ENCODE measurements at places on chromosomes 7 and 10.

- DNase-seq, result peak; percentile 12
Measured at GRCh38 chr7:105473163-105473562, 48.9 kb downstream of the PUS7 start.

DNA sequence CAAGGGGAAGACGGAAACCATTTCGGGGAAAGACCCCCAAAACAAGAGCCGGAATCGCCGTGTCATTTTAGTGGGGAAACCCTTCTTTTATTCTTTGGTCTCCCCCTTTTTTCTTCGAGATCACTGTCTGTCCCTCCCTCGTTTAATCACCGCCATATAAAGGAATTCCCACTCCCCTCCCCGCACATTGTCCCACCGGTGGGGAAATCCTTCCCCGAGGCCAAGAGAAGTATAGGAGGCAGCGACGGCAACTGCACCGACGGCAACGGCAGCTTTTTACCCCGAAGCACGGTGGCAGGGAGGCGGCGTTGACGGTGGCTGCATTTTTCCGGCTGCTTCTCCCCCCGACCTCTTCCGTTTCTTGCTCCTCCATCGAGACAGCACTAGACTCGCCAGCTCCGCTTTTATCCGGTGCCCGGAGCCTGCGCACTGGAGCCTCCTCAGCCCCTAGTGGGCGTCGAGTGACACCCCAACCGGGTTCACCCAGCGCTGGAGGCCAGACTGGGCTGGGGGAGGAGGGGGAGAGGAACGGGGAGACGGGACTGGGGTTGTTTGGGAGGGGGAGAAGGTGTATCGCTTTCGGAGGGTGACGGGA lies 687 bp upstream of the KMT2E start:
- peak; percentile 98 for DNase-seq

DNA sequence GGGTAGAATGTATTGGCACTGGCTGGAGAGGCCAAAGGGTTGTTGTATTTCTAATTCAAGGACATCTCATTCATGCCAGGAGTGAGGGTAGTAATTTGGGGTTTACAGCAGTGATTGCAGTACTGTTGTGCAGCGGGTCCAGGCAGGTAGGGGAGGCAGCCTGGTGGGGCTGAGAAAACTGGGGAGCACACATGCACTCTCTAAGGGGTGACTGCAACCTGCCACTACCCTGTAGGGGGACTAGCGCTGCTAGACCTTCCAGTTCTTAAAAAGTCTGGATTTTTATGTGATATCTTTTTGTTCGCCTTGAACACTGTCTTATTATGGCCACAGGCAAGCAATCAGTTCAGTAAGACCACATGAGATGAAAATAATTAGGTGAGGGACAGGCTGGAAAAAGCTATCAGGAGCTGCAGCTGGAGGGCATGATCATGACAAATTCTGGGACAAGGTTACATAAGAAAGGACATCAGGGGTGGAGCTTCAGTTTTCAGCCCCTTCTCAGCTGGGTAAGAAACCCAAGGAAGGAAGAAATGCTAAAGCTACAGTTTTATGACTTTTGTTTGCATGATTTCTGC lies 149.0 kb downstream of the ARHGAP21 start:
- DNase-seq, result no peak

- no peak for DNase-seq
Measured at GRCh38 chr10:74249865-74250264, 98.8 kb downstream of the ADK start.

DNA sequence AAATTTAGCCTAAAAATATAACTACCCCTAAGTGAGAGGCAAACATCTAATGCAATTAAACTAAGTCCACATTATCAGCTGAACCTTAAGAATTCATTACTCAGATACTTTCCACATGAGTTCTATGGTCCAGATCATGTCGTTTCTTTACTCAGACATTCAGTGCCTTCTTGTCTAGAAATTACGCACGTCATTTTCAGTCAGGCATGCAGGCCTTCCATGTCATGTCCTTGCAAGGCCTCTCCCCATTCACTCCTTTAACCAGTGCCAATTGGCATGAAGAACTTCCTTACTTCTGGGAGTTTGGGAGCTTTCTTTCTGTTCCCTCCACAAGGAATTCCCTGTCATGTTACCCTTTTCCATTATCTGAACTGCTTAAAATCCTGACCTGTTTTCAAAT lies 118.8 kb downstream of the NRP1 start:
- no peak for DNase-seq

GRCh38 chr7:31271641-31272405 lies 68.7 kb downstream of the NEUROD6 start:
- DNase-seq, result no peak

- peak; percentile 18 for DNase-seq
Measured at GRCh38 chr10:118698421-118698820, 56.3 kb downstream of the CACUL1 start.

GRCh38 chr7:111763221-111763801 lies 201.0 kb upstream of the IMMP2L start:
- DNase-seq, result peak; percentile 18

- no peak for DNase-seq
Measured at GRCh38 chr10:14820010-14820774, 17.6 kb downstream of the CDNF start.

DNA sequence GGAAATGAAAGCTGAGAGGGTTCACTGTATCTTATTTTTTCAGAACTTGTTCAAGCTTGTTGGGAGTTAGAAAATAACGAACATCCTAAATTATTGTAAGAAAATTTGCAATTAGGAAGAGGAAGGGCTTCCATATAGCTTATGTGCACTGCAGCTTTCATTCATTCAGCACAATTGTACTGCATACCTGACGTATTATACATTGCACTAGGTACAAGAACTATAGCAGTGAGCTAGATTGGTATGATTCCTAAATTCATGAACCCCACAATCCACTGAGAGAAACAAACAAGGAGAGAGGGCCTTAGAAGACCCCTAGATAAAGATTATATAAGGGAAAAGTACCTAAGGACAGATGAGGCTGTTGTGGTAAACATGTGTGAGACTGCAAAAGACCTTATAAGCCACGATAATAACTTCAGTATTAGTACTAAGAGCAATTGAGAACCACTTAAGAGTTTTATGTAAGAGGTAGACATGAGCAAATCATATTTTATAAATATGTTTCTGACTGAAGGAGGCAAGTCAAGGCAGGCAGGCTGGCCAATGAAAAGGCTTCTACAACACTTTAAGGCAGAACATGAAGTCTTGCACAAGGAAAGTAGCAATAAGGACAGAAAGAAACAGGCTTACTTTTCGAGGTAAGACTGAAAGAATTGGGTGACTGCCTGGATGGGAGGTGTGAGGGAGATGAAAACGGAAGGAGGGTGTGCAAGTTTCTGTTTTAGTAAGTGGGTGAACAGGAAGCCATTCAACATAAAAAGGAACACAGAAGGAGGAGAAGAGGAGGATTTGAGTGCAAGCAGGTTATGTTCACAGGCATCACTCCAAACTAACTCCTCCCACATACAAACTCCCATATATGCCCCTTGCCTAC lies 77.9 kb upstream of the LRRN3 start:
- peak; percentile 12 for DNase-seq

DNA sequence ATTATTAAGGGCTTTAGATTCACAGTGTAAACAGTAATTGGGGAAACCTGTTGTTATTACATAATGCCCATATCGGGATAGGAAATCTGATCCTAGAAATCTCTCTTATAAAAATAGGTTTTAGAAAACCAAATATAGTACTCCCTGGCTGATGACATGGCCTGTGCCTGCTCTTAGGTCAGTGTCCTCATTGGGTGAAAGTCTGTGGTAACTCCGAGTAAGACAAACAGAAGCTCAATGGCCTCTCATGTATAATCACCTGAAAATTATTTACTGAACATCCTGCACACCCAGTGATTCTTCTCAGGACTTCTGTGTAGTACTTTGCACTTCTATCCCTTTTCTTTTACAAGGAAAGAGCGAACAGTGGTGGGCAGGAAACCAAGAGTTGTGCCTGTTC lies 37.8 kb downstream of the SEM1 start:
- DNase-seq, result no peak

DNA sequence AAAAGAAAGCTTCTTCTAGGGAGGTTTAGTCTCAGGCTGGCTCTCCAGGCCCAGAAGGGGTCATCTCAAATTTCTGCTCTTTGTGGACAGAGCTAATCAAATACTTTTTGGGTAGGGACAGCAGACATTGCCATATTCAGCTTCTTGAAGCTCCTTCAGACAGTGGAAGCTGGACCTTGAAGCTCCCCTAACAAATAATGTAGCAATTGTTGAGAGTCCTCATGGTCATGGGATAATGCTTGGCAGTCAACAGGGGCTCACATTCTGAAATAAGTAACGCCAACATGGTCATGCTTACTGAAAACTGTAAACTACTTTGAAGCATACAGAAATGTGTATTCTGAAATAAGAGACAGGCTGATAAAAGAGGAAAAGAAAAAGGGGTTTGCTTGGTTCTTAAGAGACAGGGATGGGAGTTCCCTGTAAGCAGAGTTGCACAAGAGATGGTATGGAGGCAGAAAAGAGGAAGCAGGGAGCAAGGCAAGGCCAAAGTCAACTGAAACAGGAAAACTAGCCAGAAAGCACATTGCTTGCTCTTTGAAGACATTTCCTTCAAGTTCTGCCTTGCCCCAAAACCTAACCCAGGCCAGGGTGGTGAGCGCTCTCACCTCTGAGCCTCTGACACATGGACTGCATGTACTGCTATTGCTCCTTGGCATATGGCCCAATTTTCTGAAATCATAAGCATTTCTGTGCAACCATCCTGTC lies 53.1 kb upstream of the KMT2E start:
- DNase-seq, result peak; percentile 86

GRCh38 chr7:114787556-114787955 lies 134.3 kb upstream of the MDFIC start:
- DNase-seq, result no peak

DNA sequence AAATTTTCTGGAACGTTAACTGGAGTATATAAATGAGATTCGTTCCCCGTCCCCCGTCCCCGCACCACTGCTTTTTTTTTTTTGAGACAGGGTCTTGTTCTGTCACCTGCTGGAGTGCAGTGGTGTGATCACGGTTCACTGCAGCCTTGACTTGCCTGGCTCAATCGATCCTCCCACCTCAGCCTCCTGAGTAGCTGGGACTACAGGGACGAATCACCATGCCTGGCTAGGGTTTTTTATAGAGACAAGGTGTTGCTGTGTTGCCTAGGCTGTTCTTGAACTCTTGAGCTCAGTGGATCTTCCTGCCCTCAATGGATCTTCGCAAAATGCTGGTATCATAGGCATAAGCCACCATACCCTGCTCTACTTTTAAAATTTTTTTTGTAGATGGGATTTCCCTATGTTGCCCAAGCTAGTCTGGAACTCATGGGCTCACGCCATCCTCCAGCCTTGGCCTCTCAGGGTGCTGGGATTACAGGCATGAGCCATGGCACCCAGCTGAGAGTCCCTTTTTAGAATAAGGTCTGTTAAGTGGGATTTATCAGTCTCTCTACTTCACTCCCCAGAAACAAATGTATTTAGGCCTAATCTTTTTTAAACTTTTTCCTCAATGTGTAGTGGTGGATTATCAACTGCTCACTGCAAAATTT lies 122.9 kb downstream of the LYZL1 start:
- DNase-seq, result no peak

GRCh38 chr7:73582664-73583202 lies 4.4 kb upstream of the TBL2 start:
- DNase-seq, result peak; percentile 45

- DNase-seq, result no peak
Measured at GRCh38 chr7:35630024-35630972, 64.6 kb downstream of the HERPUD2 start.

DNA sequence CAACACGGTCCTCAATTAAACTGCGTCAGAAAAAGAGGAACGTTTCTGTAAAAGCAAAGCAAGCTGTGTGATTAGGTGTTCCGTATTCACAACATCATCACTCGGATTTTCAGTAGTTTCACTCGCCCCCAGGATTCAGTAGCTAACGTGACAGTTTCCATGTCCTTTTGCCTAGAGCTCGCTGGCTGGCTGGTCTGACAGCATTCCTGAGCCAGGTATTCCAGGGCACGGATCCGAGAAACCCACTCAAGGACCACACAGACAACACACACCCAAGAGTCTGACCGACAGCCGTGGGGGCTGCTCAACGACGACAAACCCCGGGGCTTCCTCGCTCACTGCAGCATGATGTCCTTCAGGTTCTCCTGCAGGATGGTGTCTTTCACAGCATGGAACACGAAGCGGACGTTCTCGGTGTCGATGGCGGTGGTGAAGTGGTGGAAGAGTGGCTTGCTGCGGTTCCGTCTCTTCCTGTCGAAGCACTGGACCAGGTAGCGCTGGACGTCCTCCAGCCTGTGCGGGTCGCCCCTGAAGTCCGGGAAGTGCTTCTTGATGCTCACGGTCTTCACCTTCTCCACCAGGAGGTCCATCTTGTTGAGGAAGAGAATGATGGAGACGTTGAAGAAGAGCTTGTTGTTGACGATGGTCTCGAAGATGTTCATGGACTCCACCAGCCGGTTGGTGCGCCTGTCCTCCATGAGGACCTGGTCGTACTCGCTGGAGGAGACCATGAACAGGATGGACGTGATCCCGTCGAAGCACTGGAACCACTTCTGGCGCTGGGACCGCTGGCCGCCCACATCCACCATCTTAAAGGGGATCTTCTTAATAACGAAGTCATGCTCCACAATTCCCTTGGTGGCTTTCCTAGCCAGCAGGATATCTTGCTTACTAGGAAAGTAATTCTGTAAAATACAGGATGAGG lies 43.1 kb downstream of the AMZ1 start:
- DNase-seq, result no peak

GRCh38 chr10:42992156-42992956 lies 84.5 kb upstream of the RET start:
- DNase-seq, result no peak

DNA sequence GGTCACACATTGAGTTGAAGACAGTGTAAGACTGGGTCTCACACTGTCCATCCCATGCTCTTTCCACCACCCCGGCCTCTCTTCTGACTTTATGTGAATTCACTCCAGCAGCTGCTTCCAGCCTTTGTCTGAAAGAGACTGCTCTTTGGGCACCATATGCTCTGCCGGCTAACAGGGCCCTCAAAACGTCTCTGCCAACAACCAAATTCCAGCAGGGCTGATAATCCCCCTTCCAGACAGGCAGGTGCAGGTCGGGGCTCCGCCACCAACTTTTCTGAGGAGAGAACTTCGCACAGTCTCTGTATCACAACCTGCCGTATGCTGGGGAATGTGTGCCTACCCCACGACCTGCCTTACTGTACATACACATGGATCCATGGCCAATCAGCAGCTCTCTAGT lies 64.3 kb downstream of the PLXNA4 start:
- no peak for DNase-seq

- peak; percentile 94 for DNase-seq
Measured at GRCh38 chr7:2633538-2634266, 1.9 kb downstream of the TTYH3 start.

GRCh38 chr10:68296843-68297663 lies 34.8 kb upstream of the HNRNPH3 start:
- no peak for DNase-seq

- DNase-seq, result no peak
Measured at GRCh38 chr10:132550366-132551092, 12.9 kb downstream of the INPP5A start.
